ENCODE measurements at places on chromosomes 7 and 10. TPM values are rescaled to one million over a fixed set of nuclear protein-coding genes. Genes with fewer than 3 reads are reported as not detected.

TRAPPC14 gene
- 6.3 TPM for polyA plus RNA-seq

CALN1 gene
- not detected for polyA plus RNA-seq

CFAP43 gene
- not detected for polyA plus RNA-seq

C7orf25 gene
- 3.1 TPM for polyA plus RNA-seq

OPN4 gene
- not detected for polyA plus RNA-seq

ZNF467 gene
- polyA plus RNA-seq = not detected

UNCX gene
- not detected for polyA plus RNA-seq

MSS51 gene
- polyA plus RNA-seq = 0.35 TPM

SLC37A3 gene
- polyA plus RNA-seq = 5.4 TPM

Data from IgD-negative memory B cell (primary cell).